ENCODE measurements at places on chromosomes 3 and 15.

DNA sequence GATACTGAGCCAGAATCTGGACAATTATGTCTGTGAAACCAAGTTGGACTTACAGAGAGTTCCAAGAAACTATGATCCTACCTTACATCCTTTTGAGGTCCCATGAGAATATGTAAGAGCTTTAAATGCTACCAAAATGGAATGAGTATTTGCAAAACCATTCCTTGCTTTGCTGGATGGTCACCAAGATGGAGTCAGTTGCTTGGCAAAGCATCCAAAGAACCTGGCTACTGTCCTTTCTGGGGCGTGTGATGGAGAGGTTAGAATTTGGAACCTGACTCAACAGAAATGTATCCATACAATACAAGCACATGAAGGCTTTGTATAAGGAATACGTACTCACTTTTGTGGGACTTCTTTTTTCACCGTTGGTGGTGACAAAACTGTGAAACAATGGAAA, 36.2 kb downstream of the AP4E1 start:
- no peak for DNase-seq

- no peak for DNase-seq
These were observed 77.2 kb downstream of the CEMIP start for GRCh38 chr15:80856400-80856799.

- no peak for DNase-seq
These were observed 552 bp upstream of the XYLB start for GRCh38 chr3:38345879-38346586.

DNA sequence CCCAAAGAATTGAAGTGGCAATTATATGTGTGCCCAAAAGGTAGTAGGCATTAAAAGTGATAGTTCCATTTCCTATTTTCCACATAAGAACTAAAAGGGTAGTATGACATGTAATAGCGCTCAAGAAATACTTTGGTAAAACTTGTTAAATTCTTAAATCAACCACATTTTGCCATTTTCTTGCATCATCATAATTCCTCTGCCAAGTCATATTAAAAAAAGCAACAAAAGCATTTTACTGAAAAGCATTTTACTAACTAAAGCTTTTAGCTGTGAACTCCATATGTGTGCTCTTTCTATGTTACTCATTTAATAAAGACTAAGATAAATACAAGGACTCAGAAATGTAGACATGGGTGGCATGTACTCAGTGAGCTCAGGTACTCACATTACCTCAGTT, 70.1 kb downstream of the GPR160 start:
- no peak for DNase-seq

DNA sequence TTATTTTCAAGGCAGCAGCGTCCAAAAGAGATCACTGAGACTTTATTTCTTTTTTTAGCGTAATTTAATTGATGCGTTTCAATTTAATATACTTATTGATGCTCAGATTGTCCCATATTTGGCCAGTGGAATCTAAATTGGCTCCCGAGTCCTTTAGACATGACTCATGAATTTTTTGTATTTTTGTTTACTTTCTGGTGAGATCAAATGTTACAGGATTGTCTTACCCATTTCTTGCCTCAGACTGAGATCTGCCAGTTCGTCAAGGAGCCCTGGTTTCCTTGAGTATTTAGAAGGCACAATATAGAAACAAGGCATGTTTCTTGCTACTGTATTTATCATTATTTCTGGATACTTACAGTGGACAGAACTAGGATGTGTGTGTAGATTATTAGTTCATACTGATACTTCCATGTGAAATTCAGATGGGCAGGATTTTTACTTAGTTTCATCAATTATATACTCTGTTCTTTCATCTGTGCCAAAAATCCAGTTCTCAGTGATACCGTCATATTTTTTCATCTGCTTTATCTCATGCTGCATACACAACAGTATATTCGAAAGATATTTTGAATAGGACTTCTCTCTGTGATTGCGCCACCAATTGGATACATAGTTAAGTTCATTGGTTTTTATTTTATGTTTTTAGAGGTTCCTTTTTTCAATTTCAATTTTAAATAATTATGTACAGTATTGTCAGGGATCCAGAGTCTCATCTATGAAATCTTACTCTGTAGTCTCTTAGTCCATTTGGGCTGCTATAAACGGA, 436.9 kb upstream of the C2CD4B start:
- DNase-seq = no peak

- DNase-seq = no peak
These were observed 11.5 kb downstream of the SEMA7A start for GRCh38 chr15:74422265-74422651.

- no peak for DNase-seq
These were observed 126.4 kb downstream of the IMPG2 start for GRCh38 chr3:101193957-101194356.

- DNase-seq = no peak
These were observed 2.8 kb upstream of the OR5K1 start for GRCh38 chr3:98460220-98460619.

- DNase-seq = no peak
These were observed 107.1 kb downstream of the ATG7 start for GRCh38 chr3:11379238-11379823.

GRCh38 chr15:72771329-72771725, 12.2 kb downstream of the ADPGK start:
- DNase-seq = no peak

DNA sequence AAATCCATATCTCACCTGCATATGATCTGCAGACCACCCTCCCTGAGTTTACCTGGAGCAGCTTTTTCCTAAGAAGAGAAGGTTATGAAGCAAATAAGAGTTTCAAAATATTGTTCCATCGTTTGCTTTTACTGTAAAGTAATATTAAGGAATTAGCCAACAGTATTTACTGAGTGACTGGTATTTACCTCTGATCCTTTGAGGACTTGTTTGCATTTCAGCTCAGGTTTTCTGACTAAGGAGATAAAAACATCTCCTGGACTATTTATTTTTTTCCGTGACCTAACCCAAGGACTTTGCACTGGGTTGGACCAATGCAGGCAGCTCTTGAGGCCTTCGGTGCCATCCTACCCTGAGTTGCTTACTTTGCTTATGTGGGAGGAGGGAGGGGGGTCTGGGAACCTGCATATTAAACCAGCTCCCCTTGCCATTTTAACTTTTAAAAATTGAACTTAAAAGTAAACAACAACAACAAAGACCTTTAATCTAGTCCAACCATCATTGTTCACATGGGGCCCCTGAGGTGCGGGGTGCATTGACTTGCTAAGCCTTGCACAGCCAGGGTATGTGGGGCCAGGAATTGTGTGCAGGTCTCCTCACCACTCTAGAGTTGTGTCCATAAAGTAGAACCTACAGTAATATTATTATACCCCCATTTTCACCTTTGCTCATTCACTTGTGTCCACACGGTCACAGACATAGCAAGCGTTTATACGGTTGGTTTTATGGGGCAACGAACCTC, 39.3 kb downstream of the TRAK1 start:
- DNase-seq = no peak

DNA sequence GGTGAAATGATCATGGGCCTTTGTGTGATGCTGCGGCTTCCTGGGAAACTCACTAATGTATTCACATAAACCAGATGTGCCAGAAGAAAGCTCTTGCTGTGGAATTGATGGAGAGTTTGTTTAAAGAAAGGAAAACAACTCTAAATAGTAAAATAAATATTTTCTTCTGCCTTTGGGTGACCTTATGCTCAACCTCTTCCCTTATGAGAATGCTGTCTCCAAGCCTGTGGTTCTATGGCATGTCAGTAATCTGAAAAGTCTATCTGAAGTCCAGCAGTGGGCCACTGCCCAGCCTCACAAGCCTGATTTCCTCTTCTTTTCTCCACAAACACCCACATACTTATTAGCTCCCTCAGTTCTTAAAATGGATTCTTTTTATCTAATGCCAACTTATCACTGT, 49.9 kb upstream of the PHLDB2 start:
- DNase-seq = no peak

DNA sequence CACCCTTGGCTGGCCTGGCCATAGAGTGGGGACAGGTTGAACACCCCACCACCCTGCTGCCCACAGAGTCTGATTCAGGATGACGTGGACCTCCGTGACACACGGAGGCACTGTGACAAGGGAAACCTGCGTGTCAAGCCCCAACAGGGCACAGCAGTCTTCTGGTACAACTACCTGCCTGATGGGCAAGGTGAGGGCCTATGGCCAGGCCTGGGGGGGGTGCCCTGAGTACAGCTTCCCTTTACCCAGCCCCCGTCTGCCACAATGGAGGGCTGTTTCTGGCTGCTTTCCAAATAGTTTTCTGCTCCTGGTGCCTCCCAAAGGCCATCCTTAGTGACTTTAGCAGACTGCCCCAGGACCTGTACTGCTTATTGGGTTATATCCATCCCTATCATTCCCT, 1.2 kb upstream of the WDR6 start:
- DNase-seq = no peak
